ENCODE measurements at places on chromosomes 2 and 18.

DNA sequence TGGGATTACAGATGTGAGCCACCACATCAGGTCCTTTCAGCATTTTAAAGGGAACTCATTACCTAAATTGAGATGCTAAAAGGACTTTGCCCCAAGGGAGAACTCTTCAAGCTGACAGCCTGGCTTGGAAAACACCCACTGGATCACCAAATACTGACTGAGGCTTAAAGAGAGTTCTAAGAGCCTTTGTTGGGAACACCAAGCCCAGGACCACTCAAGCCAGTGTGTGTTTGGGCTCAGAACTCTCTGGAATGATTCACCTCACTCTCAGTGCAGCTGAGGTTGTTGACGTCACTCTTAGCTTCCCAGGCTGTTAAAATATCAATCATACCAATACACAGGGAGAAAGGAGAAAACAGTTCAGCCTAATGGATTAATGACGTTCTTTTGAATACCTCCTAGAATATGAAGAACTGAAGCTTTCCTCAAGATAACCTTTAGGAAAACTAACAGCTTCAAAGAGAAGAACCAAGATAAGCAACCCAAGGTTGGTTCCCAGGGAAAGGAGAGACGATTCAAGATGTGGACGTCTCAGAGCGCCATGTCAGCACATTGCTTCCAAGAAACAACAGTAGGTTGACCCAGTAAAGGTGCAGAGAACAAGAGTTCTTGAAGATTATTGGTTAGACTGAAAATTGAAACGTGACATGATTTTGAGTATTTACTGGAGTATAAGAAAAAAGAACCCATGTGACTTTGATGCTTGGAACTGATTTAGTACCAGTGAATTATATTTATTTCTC, 48.0 kb upstream of the MGAT4A start:
- no peak for DNase-seq

DNA sequence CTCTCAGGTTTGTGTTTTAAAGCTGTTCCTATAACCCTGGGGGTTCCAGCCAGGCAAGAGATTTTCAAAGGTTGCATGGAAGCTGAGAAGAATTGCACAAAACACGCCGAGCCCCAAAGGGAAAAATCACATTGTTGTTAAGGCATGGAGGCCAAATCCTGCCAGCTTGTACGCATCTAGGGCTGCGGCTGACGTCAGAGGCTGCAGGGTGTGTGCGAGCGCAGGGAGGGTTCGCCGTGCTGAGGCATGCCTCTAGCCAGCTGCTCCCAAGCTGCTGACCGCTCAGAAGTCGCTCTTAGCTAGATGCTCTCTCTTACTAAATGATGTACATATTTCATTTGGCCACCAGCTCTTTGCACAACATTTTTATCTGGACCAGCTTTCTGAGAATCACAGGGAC, 191.8 kb downstream of the LPIN1 start:
- no peak for DNase-seq

GRCh38 chr18:10045296-10045891, 131.6 kb downstream of the VAPA start:
- DNase-seq = no peak

DNA sequence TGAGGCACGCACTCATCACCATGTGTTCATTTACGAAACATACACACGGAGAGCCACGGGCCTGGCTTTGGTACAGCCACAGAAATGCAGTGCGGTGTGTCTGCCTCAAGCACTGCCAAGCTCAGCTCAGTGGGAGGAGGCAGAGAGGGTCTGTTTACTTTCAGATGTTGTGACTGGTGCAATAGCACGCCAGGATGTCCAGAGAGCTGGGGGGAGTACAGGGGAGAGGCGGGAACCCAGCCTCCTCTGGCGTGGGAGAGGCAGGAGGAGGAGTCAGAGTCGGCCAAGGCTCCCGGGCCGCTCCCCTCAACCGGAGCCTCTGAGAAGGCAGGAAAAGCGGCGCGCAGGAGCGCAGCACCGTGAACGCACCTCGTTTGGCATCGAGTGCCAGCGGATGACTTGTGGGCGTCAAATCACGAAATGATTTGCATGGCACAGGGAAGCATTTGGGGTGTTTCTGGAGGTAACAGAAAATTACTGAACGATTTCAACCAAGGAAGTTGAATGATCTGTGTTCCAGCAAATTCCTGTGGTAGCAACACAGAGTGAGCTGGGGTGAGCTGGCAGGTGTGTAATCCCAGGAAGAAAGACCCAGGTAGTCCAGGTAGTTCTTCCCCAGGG, 143.0 kb downstream of the ZNF516 start:
- DNase-seq = no peak
